ENCODE measurements at places on chromosomes 13 and 19.

GRCh38 chr13:62387647-62388046 is 972.0 kb upstream of the PCDH20 start:
- DNase-seq, result no peak

DNA sequence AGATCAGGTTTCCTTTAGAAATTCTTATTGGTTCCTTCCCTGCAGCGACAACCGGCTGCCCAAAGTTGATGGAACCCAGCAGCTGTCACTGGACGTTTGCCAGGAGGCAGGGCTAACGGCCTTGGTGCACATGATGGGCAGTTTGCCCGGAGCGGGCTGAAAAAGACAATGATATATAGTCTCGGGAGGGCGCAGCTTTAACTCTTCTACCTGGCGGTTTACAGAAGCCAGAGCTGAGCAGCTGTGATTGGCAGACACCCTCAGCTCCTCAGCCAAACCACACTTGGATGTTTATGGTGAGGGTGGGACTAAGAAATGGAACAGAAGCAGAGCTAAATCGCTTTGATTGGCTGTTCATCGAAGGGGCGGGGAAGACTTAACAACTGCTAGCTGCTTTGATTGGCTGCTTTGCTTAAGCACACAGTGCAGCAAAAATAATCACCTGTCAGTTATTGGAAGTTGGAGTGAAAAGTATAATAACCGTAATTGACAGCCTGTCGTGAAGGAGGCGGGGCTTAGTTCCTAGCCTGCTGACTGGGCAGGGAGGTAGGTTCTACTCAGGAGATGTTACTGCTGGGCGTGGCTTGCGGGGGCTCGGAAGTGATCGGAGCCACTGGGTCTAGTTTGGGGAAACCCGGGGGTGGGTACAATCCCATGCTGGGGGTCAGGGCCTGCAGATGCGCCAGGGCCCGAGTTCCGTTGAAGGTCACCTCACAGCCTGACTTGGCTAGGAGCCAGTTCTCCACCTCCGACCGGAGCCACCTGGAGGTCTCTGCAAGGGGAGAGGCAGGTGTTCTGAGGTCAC is 7.5 kb downstream of the EMP3 start:
- DNase-seq, result peak; percentile 96

GRCh38 chr19:33773704-33774624 is 22.7 kb upstream of the KCTD15 start:
- no peak for DNase-seq

GRCh38 chr19:1651568-1652291 is 685 bp downstream of the TCF3 start:
- peak; percentile 42 for DNase-seq

DNA sequence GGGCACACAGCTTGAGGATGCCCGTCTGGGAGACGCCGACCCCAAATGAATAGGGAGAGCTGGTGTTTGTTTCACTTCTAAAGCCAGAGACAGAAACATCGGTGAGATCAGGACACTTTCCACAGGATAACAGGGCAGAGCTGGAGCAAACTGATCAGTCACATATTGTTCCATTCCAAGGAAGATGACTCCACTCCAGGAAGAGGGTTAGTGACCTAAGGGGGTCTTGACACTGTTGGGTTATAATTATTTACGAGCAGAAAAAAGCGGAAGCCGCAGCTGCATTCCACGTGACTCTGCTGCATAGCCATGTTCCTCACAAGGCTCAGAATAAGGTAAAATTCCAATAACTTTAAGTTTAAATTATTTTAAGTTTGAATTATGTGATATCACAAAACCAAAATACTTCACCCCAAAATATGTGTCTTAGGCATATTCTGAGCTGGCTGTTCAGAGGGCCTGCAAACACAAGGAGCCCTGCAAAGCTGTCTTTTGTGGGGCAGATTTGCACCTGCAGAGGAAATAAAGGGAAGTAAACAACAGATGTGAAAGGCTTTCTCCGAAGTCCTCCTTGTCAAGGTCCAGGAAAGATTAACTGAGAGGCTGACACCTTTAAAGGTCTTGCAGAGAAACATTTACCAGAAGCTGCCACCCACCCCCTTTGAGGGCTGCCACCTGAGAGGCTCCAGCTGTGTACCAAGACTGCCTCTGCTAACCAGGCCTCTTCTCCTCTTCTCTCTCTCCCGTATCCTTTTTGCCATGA is 819.2 kb downstream of the UQCRFS1 start:
- peak; percentile 19 for DNase-seq

DNA sequence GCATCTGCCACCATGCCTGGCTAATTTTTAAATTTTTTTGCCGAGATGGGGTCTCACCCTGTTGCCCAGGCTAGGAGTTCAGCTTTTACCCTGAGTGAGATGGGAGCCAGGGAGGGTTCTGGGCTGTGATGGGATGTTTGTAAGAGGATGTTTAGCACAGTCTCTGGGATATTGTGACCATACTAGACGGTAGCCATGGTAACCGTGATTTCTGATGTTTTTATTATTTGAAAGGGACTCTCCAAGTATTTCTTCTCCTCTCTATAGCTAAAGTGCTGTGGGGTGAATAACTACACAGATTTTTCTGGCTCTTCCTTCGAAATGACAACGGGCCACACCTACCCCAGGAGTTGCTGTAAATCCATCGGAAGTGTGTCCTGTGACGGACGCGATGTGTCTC is 10.4 kb downstream of the TSPAN16 start:
- no peak for DNase-seq

DNA sequence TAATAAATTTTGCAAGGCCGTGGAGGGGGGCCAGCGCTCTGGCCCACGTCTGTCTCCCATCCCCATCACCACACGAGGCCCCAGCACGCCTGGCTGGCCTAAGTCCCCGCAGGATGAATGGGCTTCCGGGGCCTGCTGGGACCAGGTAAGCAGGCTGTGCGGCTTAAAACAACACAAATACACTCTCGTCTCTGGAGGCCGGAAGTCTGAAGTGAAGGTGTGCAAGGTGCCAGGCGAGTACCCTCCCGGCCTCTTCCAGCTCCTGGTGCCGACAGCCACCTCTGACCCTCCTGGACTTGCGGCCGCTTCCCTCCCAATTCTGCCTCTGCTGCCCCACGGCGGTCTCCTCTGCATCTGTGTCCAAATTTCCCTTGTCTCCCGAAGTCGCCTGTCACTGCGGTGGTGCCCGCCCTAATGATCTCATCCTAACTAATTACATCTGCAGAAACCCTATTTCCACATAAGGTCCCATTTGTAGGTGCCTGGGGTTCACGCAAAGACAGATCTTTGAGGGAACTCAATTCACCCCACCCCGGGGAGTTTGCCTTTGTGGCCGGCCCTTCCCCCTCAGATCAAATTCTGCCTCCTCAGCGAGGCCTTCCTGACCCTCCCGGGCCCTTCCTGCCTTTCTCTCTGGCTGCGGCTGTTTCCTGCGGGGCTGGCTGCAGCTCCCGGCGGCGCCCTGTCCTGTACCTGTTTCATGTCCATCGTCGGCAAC is 8.1 kb upstream of the PTBP1 start:
- peak; percentile 27 for DNase-seq

DNA sequence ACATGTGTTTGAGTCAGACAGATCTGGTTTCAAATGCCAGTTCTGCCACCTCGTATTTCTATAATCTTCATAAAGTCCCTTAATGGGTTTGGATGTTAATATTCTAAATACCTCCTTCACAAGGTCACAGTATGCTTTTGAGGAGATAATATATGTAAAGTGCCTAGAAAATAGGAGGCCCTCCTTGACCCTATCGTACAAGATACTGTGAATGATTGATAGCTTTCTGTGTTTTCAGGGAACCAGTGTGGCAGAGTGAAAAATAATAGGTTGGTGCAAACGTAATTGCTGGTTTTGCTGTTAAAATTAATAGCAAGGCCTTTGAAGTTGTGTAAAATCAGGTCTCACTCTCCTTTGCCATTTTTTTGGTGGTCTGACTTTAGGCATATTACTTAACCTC is 77.5 kb upstream of the SCEL start:
- no peak for DNase-seq

- no peak for DNase-seq
These were observed 566.4 kb downstream of the DACH1 start for GRCh38 chr13:71300602-71301001.

DNA sequence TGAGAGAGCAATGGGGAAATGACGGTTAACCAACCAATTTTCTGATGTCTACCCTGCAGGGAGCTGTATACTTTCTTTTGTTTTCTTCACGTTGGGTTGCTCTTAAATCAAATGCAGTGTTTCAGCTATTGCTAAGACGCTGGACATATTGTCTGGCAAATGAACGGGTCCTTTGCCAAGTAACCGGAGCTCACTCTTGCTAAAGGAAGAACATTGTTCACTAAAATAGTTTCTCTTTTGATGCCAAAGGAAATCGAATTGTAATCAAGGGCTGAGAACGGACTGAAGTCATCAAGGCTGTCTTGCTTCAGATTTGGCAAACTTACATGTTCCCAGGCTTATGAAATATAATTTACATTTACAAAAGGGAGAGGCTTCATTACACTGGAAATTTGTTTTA is 142.3 kb upstream of the ARGLU1 start:
- DNase-seq, result no peak

DNA sequence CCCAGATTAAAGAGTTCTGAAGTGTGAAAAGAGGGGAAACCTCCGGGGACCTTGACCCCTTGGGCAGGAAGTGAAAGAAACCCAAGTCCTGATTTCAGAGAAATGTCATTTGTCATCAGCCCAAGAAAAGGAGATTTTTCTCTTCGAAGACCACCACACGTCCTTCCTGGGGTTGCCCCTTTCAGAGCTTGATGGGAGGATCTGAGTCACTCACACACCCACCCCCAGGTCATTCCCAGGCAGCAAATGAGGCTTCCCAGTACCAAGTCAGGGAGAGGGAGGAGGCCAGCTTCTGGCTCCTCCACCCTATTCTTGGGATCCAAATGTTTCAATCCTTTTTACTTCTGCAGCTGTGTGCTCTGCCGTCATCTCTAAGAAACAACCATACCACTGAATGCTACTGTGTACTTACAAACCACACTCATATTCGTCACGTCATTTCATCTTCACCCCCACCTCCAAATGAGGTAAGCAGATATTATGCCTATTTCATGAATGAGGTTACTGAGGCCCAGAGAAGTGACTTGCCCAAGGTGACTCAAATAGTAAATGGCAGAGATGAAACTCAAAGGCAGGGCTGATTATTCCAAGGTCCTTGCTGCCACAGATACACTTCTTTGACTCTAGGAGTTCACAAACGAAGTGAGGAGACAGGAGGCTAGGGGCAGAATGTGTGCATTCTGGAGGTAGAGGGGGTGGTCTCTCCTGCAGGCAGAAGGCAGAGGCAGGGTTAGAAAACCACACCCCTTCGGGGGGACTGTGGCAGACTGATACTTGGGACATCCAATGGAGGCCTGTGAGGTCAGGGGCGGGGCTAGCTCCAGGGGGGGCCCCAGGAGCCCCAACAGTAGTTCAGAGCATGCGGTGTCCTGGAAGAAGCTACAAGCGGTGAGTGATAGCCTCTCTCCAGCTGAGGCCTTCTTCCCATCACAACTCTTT is 5.0 kb upstream of the KMT2B start:
- no peak for DNase-seq

DNA sequence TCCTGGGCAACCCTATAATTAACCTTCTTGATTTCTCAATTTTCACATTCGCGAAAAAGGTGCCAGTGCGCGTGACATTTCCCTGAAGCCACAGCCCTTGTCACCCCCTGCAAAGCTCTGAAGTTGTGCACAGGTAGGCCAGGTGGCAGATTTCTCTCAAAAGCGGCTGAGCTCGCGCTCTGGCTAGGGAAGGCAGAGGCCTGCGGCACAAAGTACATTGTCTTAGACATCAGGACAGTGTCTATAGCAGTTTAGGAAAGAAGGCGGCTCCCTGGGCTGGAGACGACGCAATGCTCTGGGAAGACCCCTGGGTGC is 42.9 kb upstream of the ZNF14 start:
- DNase-seq, result no peak

- peak; percentile 26 for DNase-seq
These were observed 1.5 kb downstream of the RNF6 start for GRCh38 chr13:26220575-26220974.

DNA sequence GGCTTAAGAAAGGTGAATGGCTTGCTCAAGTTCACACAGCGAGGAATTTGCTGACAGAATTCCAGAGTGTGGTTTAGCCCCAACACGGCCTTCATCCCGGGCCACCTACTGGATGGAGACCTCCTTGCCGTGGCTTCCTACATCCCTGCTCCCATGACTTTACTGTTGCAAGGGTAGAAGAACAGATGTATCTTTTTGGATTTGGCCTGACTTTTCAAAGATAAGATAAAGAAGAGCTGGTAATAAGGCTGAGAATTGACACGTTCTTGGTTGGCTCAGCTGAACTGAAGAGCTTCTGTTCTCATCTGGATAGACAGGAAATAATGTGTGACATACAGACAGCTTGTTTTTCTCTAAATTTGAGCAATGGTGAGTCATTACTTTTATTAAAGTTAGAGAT is 113.1 kb downstream of the KLF5 start:
- peak; percentile 42 for DNase-seq

DNA sequence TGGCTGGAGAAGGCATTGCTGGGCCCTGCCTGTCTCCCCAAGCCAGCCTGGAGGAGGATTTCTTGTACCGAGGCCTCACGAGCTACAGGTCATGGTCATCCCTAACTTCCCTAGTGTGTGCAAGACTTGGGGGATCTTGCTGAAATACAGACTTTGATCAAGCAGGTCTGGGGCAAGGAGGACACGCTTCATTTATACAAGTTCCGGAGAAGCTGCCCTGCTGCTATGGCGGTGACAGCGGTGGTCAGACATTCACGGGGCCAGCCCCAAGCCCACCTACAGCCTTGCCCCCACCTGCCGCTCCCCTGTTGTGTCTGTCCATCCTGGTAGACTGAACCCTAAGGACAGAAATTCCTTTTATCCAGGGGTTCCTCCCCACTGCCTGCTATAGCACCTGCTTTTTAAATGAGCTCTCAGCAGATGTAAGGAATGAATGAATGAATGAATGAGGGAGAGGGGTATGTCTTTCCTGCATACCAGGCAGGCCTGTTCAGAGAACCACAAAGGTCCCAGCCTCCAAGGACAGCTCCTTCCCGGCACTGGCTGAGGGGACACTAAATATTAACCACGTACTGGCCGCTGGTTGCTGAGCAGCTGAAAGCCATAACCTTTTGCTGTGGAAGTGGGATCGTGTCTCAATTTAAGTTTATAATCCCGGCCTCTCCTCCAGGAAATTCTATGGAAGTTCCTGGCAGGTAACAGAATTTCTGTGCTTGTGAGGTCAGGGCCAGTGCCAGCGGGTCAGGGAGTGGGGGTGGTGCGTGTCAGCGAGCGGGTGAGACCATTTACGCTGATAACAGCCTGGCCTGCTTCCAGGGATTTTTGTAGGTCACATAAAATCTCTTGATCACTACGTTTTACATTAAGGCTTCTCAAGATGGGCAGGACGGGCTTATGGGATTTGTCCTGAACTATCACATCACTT is 27.1 kb downstream of the TSSK6 start:
- DNase-seq, result no peak
